ENCODE measurements at places on chromosomes 2 and 18.

DNA sequence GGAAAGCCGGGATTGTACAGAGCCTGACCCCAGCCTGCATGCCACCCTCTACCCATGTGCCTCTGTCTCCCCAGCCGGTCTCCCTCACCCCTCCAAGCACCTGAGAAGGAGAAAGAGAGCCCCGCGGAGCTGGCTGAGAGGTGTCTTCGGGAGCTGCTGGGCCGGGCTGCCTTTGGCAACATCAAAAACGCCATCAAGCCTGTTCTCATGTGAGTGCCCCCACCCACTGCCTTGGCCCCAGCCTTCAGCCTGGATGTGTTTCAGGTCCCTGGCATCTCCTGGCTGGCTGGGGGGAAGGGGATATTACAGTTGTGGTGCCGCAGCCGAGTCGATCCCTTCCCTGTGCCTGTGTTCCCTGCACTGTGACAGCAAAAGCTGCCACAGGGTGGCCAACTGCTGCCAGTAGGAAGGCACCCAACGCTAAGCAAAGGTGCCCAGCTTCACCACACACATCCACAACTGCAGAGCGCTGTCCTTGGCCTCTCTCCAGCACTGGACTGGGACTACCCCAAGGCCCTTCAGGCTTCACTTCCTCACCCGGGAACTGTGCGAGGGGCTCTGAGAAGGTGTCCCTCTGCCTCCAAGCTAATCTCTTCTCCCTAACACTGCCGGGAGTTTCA lies 38.4 kb downstream of the POMC start:
- no peak for DNase-seq

DNA sequence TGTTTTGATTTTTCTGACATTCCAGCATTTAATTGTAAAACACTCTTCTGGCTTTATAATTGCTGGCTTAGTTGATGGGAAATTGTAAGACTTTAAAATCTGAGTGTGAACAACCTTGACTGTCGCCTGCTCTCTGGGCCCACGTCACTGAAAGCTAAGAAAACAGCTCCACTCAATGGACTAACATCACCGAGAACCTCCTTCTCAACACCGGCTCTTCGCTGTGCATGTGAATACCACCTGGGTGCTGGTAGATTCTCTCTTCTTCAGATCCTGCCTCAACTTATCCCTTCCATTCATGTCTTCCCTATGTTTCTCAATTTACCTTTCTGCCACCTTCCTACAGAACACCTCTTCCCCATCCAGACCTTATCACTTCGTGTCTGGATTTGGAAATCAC lies 523.1 kb upstream of the ID2 start:
- no peak for DNase-seq

GRCh38 chr18:70036771-70037347 lies 89.2 kb upstream of the CD226 start:
- no peak for DNase-seq

DNA sequence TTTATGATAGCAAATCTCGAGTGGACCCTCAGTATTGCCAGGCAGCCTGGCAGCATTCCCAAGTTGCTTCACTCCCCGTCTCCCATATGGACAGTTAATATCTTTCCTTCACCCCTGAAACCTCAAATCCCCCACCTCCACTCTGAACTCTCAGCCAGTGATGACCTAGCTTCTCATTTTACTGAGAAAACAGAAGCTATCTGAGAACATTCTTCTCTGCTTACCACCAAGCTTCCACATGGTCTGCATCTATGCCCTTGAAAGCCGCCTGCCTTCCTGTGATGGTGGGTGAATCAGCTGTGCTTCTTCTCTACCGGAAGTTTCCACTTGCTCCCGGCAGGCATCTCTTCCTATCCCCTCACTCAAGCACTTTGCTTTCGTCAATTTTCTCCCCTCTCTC lies 529.2 kb downstream of the EPHA4 start:
- no peak for DNase-seq

DNA sequence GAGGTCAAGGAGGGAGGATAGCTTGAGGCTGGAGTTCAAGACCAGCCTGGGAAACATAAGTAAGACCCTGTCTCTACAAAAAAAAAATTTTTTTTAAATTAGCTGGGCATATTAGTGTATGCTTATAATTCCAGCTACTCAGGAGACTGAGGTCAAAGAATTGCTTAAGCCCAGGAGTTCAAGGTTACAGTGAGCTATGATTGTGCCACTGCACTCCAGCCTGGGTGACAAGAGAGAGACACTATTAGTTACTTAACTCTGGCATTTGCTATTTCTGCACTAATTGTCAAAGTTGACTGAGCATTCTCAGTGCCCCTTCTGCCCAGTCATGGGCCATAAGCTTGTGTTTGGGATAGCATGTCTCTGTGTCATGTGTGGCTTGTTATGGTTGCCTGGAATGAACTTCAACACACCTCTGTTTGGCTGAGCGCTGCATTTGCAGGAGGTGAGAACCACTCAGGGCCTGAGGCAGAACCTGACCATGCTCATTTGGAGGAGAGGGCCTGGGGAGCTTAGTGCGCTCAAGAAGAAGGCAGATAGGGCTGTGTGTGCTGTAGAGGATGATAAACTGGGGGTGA lies 77.7 kb downstream of the SH3RF3 start:
- no peak for DNase-seq

GRCh38 chr2:8004250-8004681 lies 677.6 kb upstream of the ID2 start:
- DNase-seq, result no peak

DNA sequence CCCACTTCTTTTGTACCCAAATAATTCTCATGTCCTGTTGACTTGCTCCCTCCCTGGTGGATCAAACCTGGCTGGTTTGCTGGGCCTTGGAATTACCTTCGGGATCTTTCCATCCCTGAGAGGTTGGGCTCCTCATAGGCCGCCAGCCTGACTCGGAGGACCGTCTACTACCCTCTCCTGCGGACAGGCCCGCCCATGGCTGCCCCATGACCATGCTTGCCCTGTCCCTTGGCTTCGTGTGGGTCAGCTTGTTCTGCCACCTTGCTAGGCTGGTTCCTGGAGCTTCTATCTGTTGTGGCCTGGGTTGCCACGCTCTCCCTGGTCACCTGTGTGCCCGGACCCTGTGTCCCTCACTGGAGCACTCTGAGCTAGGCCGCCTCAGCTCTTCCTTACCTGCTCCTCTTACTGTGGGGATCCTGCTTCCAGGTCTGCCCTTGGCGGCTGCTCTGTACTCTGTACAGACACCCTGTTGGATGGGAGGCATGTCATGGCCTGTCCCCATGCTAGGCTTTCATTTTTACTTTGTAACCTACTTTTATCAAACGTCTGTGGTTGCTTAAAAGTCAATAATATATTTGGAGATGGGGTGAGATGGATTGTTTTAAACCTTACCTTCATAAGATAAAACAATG lies 29.7 kb upstream of the FHL2 start:
- DNase-seq, result no peak

Data from activated naive CD8-positive, alpha-beta T cell treated with anti-CD3 and anti-CD28 coated beads, Interleukin-2, amount 50 U/mL, for 24 hours (primary cell).